ENCODE measurements at places on chromosomes 1 and 21.
A peak's percentile ranks its signal among the peaks of the same experiment; 100 is the strongest.

DNA sequence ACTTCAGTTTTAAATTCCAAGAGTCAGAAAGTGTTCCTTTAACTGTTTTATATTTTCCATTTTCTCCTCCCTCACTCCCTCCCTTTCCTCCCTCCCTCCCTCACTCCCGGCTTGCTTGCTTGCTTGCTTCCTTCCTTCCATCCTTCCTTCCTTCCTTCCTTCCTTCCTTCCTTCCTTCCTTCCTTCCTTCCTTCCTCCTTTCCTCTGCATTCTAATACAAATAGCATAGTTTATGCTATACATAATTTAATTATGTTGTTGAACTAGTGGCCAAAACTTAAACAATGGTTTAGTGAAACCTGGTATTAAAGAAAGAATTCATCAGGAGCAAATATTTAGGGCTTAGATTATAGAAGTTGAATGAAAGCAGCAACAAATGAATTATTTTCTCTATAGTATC is 188.5 kb upstream of the OLFM3 start:
- DNase-seq, result no peak

- no peak for DNase-seq
These were observed 150.8 kb upstream of the C1orf105 start for GRCh38 chr1:172269644-172270043.

DNA sequence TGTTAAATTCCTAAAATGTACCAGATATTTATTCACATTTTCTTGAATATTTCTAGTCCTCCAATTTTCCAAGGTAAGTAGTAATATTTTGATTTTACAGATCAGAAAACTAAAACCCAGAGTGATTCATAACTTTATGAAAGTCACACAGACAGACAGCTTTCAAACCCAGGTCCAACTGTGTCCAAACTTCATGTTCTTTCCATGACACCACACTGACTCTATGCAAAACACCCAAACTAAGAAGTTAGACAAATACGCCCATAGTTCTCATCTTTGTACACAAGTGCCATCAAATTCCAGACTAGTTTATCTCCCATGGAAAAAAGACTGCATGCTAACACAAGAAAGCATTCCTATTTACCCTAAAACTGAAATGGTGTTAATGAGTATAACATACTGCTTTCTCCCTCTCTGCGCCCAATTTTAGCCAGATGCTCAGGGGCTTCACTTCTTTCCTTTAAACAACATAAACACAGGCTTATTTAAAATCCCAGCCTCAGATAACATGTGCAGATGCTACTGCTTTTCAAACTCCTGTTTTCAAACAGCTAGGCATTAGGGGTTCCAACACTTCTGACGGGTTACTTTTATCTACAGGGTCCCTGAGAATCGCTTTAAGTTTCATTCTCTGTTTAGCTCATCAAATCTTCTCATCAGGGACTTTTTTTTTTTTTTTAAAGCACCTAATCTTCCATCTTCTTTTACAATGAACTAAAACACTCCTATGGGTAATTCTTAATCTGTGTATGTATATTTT is 44.6 kb downstream of the WASF2 start:
- DNase-seq, result peak; percentile 62

DNA sequence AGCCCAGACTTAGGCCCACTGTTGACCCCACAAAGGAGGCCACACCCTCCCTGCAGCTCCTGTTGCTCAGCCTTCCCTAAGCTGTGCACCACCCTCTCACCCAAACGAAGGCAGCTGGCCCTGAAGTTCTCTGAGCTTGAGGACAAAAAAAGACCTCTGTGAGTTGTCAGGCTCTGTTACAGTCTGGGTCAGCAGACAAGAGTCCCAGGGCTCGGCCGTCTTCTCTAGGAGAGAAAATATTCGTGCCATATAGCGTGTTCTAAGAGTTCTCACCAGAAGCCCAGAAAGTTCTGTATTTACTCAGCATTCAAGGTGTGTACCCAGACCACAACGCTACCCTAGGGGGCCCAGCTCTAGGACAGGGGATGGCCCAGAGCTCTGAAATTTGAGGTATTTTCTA is 25.5 kb upstream of the LYST start:
- peak; percentile 48 for DNase-seq

DNA sequence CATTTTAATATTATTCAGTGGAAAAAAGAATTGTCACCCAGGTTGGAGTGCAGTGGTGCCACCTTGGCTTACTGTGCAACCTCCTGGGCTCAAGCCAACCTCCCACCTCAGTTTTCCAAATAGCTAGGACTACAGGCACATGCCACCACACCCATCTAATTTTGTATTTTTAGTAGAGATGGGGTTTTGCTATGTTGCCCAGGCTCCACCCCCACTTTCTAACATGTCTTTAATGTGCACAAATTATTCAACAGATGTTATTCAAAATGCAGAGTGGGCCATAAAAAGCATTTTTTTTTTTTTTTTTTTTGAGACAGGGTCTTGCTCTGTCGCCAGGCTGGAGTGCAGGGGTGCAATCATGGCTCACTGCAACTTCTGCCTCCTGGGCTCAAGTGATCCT is 17.3 kb downstream of the DDX59 start:
- DNase-seq, result no peak

DNA sequence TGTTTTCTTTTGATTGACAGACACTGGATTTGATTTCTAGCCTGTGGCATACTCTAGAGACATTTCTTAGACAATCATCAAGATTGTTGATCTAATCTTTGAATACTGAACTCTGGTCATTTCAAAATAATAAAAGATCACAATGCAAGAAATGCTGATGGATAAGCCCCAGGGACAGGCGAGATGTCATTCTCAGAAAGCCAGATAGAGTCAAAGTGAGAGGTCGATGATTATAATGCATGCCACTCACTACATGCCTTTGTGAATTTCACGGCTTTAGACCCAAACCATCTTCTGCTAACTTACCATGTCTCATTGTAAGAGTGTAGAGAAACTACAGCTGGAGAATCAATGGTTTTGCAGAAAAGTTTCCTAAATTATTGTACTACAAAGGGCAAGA is 257.1 kb downstream of the DYRK1A start:
- no peak for DNase-seq
